ENCODE measurements at places on chromosomes 5 and 9.

- DNase-seq, result no peak
Observed at GRCh38 chr5:158920736-158921135, 179.0 kb downstream of the EBF1 start.

- DNase-seq, result no peak
Observed at GRCh38 chr9:37324691-37325490, 97.6 kb upstream of the GRHPR start.

DNA sequence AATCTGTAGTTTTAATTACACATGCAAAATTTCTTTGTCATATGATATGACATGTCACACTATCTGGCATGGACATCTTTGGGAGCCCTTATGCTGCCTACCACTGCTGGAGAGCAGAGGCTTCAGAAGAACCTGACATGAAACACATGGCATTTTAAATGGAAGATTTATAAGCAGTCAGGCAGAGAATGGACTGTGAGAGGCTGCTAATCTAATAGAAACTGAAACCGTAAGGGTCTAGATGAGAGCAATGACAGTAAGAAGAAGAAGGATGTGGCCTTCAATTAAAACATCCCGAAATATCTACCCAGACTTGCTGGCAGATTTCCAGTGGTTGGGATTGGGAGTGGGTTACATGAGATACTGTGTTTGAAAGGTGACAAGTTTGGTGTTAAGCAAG lies 149.8 kb downstream of the MACIR start:
- DNase-seq, result no peak

- DNase-seq, result no peak
Observed at GRCh38 chr5:147831465-147831864, at the start of gene SPINK1. SPINK1 (minus strand) TSS chr5:147831671; CDS start chr5:147831577, 94 bp downstream.

GRCh38 chr9:134663084-134663483 lies 21.5 kb downstream of the COL5A1 start:
- no peak for DNase-seq

DNA sequence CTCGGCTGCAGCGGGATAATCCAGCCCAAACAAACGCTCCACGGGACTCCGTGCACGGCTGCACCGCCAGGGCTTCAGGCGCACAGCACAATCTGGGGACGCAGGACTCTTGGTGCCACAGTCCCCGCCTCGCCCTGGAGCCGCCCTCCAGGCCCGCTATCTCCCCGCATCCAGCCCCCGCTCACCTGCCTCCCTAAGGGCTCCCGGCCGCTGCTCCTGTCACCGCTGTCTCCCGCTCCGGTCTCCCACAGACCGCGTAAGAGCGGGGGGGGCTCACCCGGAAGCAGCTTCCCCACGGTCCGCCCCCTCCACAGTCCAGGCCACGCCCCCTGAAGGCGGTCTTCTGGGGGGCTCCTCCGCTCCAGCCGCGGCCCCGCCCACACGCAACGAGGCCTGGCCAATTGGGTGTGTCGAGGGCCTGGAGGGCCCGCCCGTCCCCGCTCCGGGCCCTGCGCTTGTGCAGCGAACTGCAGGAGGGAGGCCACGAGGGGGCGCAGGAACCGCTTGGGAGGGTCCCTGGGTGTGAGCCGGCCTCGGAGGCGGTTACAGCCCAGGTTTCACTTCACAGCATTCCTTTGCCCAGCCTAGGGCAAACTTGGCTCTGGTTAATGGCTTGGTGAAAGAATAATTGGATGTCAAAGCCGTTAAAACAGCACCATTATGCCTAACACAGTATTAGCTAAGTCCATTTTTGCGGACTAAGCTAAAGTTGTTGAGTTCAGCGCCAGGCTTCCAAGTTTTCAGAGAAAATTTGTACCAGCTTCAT lies at the start of gene ALAD:
ALAD (minus strand) TSS at position 258 of the 766 bp plus-strand sequence. CDS start 7,725 bp downstream, outside the sequence.
- peak; percentile 99 for DNase-seq

- DNase-seq, result no peak
Observed at GRCh38 chr5:83000922-83001321, 76.3 kb downstream of the TMEM167A start.

GRCh38 chr9:33950371-33950770 lies 98.3 kb downstream of the UBAP2 start:
- DNase-seq, result no peak

- no peak for DNase-seq
Observed at GRCh38 chr5:68973696-68974095, 120.1 kb upstream of the SLC30A5 start.

- DNase-seq, result no peak
Observed at GRCh38 chr5:107403228-107403953, 267.3 kb downstream of the EFNA5 start.

GRCh38 chr9:105877721-105878120 lies 183.4 kb downstream of the TMEM38B start:
- DNase-seq, result no peak

Measured in EL (cell line).